CD8-positive, alpha-beta memory T cell (primary cell): ENCODE measurements at places on chromosomes 12 and 14. TPM values are rescaled to one million over a fixed set of nuclear protein-coding genes. Genes with fewer than 3 reads are reported as not detected.

CDK4 gene
- 268 TPM for total RNA-seq

DNA sequence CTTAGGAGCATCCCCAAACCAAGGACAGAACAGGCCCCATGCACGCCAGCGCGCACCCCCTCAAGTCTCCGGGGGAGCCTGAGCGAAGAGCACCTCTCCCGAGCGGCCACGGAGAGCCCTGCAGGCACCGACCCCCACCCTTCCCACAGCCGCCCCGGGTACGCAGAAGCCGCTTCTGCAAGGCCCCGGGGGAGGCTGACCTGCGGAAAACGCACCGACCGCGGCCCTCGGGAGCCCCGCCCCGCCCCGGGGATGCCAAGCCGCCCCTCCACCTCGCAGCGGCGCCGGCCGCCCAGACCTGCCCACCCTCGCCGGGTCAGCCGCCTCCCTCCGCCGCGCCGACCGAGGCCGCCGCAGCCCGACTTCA is 385 bp downstream of the CAPRIN2 start:
- H3K4me3 ChIP-seq: peak overlapping the region; percentile 82
- no peaks in the 10 kb centered on the region for H3K27me3 ChIP-seq
- no peaks in the 10 kb centered on the region for H3K36me3 ChIP-seq
- DNase-seq: no peak
- peaks cover 17% of the 10 kb centered on the region for H3K4me1 ChIP-seq
- H3K27ac ChIP-seq: peak overlapping the region; percentile 44

DNA sequence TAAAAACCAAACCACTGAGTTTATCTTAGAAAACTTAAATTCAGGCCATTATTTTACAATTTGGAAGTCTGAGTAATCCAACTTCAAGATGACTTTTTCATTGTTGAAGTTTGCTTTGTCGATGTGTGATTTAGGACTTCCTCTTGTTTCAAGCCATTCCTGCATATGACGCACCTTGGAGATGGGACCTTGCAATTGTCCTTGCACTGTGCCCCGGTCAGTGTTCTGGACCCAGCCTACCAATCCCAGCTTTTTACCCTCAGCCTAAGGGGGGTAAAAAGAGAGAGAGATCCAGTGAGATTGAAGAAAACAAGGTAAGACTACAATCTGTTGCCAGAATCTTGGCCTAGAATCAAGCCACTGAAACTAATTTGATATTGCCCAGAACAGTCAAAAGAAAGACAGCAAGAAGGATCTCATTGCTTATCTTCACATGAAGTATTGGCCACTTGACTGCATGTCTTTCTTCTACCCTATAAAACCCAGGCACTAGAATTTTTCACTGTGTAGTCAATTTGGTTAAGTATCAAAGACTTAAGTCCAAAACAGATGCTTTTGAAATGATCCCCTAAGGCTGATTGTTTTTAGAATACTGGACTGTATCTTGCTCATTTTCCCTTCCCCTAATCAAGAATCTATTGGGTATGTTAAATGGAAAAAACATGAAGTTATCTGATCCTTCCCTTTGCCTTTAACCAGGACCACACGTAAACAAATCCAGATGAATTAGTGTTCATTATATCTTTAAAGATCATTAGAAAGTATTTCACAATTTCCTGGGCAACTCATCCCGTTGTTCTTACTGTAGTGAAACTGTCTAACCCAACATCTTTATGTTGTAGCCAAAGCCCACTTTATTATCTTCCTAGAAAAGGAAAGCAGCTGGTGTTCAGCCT is 2.4 kb upstream of the MLH3 start:
- DNase-seq: no peak
- no peaks in the 10 kb centered on the region for H3K27me3 ChIP-seq
- H3K4me1 ChIP-seq: peaks cover 16% of the 10 kb centered on the region
- no peak overlapping the region for H3K27ac ChIP-seq

GRCh38 chr12:121893961-121894460 is 5.4 kb downstream of the PSMD9 start:
- no peak for DNase-seq
- H3K36me3 ChIP-seq: peaks cover 24% of the 10 kb centered on the region
- H3K4me1 ChIP-seq: peaks cover 19% of the 10 kb centered on the region
- peak overlapping the region; percentile 48 for H3K27ac ChIP-seq
- H3K4me3 ChIP-seq: no peak overlapping the region

- H3K4me1 ChIP-seq: no peaks in the 10 kb centered on the region
- no peak for DNase-seq
- no peak overlapping the region for H3K4me3 ChIP-seq
- H3K36me3 ChIP-seq: no peaks in the 10 kb centered on the region
- H3K27ac ChIP-seq: no peak overlapping the region
Observed at GRCh38 chr12:67759829-67760228, 111.3 kb downstream of the DYRK2 start.

- no peaks in the 10 kb centered on the region for H3K27me3 ChIP-seq
- H3K4me1 ChIP-seq: no peaks in the 10 kb centered on the region
- no peak for DNase-seq
- H3K4me3 ChIP-seq: no peak overlapping the region
Observed at GRCh38 chr12:78964521-78964920, 99.9 kb downstream of the SYT1 start.

DNA sequence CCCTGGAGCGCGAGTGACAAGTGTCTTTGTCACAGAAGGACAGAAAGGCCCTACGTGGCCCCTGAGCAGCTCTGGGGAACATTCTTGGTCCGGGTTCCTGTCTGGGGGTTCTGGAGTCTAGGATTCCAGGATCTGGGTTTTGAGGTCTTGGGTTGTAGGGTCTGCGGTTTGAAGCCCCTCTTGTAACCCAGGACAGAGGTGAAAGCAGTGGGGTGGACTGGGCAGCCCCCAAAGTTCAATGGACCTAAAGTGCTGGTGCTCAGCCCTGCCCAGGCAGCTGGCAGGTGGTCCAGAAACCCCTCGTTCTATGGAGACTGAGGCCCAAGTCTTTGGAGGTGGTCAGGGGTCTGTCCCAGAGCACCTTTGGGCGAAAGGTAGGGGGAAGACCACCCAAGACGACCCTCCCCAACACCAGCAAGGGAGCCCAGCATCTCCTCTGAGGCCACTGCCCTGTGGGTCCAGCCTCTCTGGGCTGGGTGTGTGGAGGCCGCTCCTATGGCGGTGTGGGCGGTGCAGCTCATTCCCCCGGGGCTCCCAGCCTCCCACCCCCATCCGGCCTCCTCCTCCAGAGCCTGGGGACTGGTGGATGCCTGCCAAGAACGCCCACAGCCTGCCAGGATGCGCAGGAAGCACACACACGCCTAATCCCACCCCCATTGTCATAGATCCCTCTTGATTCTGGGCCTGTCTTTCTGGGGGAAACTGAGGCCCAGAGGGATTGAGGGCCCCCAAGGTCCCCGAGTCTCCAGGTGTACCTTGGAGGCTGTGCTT is 30.2 kb upstream of the ANKRD9 start:
- H3K27ac ChIP-seq: no peak overlapping the region
- no peaks in the 10 kb centered on the region for H3K36me3 ChIP-seq
- H3K27me3 ChIP-seq: no peaks in the 10 kb centered on the region

GPD1 gene
- 0.70 TPM for total RNA-seq

GRCh38 chr12:92288561-92288960 is 142.9 kb upstream of the BTG1 start:
- DNase-seq: no peak
- H3K27me3 ChIP-seq: no peaks in the 10 kb centered on the region
- H3K36me3 ChIP-seq: no peaks in the 10 kb centered on the region
- no peaks in the 10 kb centered on the region for H3K4me1 ChIP-seq

GRCh38 chr14:96055065-96055752 is 16.0 kb downstream of the C14orf132 start:
- H3K27ac ChIP-seq: no peak overlapping the region
- no peaks in the 10 kb centered on the region for H3K4me1 ChIP-seq
- no peaks in the 10 kb centered on the region for H3K36me3 ChIP-seq
- no peaks in the 10 kb centered on the region for H3K27me3 ChIP-seq
- DNase-seq: no peak

- H3K27me3 ChIP-seq: no peaks in the 10 kb centered on the region
- no peaks in the 10 kb centered on the region for H3K4me1 ChIP-seq
- H3K27ac ChIP-seq: no peak overlapping the region
- no peak overlapping the region for H3K4me3 ChIP-seq
- DNase-seq: no peak
Observed at GRCh38 chr12:16163901-16164300, 113.6 kb downstream of the SLC15A5 start.

DIO2 gene
- total RNA-seq: not detected

DNA sequence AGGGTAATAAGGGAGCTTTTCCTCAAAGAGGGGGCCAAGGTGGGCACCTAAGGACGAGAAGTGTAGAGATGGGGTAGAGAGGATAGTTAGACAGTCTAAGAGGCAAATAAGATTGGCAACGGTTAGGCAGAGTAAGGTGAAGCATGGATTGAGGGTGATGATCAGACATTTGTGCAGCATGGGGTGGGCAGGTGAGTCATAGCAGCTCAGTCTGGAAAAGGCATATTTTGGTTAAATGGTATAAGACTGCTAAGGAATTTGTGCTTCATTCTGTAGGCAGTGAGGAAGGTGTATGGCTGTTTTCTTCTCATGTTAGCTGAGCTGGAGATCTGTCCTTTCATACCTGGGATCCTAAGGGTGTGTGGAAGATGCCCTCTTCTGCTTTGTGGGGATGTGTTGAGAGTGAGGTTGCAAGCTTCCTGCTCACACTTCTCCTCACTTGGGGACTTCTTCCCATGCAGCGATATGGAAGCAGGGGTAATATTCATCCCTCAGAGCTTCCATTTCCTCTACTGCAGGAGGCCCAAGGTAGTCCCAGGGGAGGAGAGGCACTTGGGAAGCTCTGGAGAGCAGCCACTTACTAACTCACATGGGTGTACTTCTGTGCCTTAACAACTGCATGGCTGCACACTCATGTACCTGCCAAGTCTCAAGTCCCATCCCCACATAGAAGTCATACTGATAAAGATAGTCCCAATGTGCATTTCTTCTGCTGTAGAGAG is 28.9 kb downstream of the GSG1 start:
- no peaks in the 10 kb centered on the region for H3K4me1 ChIP-seq
- H3K36me3 ChIP-seq: peaks cover 7% of the 10 kb centered on the region
- DNase-seq: no peak
- no peaks in the 10 kb centered on the region for H3K27me3 ChIP-seq
- H3K27ac ChIP-seq: no peak overlapping the region

DNA sequence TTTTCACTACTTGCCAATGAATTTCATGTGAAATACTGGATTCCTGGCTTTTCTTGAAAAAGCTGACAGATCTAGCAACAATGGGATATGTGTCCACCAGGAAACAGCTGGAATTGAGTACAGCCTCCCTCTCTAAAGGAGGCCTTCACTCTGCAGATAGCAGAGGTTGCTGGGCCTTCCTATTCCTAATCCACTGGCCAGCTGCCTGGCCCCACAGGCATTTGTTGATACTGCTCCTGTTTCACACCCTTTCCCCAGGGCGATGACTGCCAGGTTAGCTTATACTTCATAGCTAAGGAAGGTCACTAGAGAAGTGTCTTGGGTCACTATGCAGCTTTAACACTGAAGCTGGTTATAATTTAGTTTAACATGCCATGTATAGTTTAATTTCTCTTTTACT is 87.5 kb upstream of the PDZRN4 start:
- no peak overlapping the region for H3K27ac ChIP-seq
- H3K4me1 ChIP-seq: no peaks in the 10 kb centered on the region
- no peak overlapping the region for H3K4me3 ChIP-seq

- no peaks in the 10 kb centered on the region for H3K4me1 ChIP-seq
- H3K27ac ChIP-seq: peak overlapping the region; percentile 55
- H3K27me3 ChIP-seq: no peaks in the 10 kb centered on the region
Observed at GRCh38 chr14:33917661-33918060, 33.2 kb downstream of the EGLN3 start.

GRCh38 chr12:13950502-13950901 is 30.9 kb downstream of the GRIN2B start:
- no peaks in the 10 kb centered on the region for H3K4me1 ChIP-seq
- no peak overlapping the region for H3K27ac ChIP-seq
- H3K4me3 ChIP-seq: no peak overlapping the region
- no peak for DNase-seq
- no peaks in the 10 kb centered on the region for H3K27me3 ChIP-seq
- no peaks in the 10 kb centered on the region for H3K36me3 ChIP-seq

PIP4K2C gene
- total RNA-seq: 29.7 TPM

IQSEC3 gene
- total RNA-seq: 0.88 TPM

DNA sequence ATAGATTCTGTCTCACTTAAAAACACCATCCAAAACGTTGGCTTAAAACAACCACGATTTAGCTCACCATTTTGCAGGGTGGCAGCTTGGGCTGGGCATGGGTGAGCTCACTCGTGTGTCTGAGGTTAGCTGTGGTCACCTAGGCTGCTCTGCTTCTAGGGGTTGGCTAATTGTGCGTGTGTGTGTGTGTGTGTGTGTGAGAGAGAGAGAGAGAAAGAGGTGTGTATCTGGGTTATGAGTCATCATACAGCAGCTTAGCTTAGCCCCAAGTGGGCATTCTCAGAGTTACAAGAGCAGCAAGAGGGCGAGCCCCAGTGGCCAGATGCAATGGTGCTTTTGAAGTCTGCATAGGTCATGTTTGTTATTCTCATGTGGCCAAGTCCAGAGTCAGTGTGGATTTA is 6.0 kb downstream of the FBXW8 start:
- no peak overlapping the region for H3K27ac ChIP-seq
- DNase-seq: peak; percentile 12
- H3K36me3 ChIP-seq: no peaks in the 10 kb centered on the region
- H3K4me1 ChIP-seq: peaks cover 43% of the 10 kb centered on the region
- H3K27me3 ChIP-seq: no peaks in the 10 kb centered on the region

DNA sequence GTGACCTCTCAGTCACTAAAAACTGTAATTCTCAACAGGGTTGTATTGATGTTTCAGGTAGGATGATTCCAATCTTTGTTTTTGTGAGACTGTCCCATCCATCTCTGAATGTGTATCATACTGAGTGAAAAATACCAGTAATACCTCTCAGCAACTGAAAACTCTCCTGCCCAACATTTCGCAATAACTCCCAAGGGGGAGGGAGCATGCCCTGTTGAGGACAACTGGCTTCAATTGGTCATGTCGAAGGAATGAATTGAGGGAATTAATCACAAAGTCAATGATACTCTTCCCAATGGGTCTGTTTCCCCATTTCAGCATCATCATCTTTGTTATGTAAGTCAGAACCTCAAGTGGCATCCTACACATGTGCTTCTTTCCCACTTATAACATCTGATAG is 102.4 kb upstream of the E2F7 start:
- no peaks in the 10 kb centered on the region for H3K27me3 ChIP-seq
- H3K27ac ChIP-seq: no peak overlapping the region
- H3K4me1 ChIP-seq: no peaks in the 10 kb centered on the region

NFATC4 gene
- total RNA-seq: 0.81 TPM
